ENCODE measurements at places on chromosomes 5 and 9. TPM values are rescaled to one million over a fixed set of nuclear protein-coding genes. Genes with fewer than 3 reads are reported as not detected.

Gene CAVIN4
- total RNA-seq = 2.5 TPM

DNA sequence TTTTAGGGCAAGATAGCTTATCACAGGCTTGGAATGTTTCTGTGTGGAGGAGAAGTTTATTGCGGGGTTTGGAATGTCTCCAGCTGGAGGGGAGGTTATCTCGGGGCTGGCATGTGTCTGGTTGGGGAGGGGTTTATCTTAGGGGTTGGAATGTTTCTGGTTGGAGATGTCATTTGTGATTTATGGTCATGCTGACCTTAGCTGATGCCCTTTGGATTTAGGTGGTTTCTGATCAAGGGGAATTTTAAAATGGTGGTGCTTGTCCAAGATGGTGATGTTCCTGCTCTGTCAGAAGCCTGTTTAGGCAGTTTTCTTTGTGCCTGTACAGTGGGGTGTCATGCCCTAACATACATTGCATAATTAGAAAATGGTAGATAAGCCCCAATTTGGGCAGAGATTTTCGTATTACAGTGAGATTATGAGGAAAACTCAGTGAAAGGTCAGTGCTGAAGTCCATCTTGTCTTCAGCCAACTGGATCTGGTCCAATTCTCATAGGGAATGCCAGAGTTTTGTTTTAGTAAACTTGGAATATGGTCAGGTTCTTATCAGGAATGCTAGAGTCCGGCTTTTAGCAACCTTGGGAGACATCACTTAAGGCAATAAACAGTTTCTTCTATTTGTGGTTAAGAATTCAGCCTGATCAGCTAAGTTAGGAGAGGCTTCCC, 14.3 kb downstream of the CDK20 start:
- no peak for DNase-seq

DNA sequence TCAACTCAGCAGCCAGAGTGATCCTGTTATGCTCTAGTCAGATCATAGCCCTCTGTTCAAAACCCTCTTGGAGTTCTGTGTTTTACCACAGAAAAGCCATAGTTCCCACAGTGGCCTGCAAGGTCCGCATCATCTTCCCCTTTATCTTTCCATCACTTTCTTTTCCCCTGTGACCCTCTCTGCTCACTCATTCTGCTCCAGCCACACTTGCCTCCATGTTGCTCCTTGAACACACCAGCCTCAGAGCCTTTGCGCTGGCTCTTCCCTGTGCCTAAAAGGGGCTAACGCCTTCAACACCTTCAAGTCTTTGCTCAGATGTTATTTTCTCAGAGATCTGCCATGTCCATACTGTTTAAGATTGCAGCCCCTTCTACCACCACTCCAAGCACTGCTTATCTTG, 26.3 kb downstream of the CSF2 start:
- DNase-seq = no peak

Gene RAB3C
- total RNA-seq = not detected
